ENCODE measurements at places on chromosomes 1 and 21.

- DNase-seq: no peak
These were observed 137.1 kb downstream of the DPYD start for GRCh38 chr1:97783751-97784150.

GRCh38 chr1:84181350-84182005 lies 37.4 kb downstream of the PRKACB start:
- no peak for DNase-seq

DNA sequence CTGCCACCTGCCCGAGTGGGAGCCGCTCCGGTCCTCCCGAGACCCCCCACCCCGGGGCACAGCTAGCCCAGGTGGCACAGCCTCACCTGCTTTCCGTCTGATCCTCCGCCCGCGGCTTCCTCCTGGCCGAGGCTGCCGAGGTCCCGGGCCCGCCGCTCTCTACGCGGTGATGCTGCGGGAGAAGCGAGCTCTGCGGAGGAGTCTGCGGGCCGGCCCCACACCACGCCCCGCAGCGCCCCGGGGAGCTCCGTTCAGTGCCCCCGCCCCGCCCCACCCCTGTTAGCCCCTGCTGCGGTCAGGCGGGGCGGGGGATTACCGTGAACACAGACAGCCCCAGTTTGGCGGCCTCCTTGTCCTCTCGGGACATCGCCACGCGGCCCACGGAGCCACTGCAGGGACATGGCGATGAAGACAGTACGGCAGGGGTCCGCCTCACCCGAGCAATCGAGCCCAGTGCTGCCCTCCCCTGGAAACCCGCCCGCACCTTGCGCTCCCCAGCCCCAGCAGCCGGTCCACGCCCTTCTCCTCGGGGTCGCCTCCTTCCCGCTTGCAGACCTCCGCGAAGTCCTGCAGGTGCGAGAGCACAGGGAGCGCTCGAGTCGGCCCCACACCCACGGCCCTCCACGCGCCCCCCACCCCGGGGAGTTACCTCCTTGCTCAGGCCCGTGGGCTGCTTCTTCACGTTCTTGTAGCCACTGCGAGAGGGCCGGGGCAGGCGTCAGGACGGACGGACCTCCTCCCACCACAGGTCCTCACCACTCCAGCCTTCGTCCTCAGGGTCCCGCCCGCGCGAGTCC lies 933 bp downstream of the C1orf35 start:
- peak; percentile 9 for DNase-seq

GRCh38 chr1:203183828-203184227 lies 2.7 kb downstream of the CHI3L1 start:
- no peak for DNase-seq

Data from SHP77 treated with DMSO at 0.1 percent for 48 hours (cell line).